Right renal pelvis (tissue), 4 donors: ENCODE measurements at places on chromosomes 1 and 21.

GRCh38 chr1:21955501-21956281, 18.6 kb upstream of the HSPG2 start:
- no peak for DNase-seq

DNA sequence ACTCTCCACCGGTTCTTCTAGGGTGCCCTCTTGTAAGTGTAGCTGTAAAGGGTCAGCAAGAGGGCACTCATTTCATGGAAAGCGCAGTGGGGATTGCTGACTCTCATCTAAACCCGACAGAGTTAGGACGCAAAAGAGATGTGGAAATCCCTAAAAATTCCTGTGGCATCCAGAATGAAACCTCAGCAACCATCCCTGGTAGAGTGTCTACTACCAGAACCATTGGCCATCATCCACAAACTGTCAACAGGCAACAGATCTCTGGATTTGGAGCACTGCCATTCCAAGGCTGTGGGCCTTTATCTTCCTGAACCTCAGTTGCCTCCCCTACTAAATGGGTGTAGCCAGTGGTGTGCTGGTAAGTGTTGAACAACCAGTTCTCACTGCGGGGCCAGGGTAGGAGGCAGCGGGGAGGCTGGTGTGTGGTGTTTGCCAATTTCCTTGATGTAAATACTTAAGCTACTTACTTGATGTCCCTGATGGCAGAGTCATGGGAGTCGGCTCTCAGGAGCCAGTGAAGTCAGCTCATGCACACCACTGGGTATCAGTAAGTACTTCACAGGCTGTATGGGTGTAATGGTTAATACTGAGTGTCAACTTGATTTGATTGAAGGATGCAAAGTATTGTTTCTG, 195.8 kb downstream of the KAZN start:
- DNase-seq, result no peak

DNA sequence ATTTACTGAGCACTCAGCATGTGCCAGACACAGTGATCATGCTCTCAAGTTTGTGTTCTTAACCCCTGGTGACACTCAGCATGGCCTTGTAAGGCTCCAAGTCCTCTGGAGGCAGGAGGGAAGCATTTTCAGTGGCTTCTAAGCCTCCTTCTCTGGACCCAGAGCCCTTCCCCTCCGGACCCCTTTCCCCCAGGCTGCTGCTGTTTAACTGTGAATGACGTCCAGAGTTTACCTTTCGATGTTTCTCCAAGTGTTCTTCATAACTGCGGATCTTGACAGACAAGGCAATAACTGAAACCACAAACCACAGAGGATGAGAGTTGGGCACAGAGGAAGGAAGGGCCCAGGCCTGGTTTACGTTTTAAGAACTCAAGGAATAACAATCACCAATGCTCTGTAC, 6.5 kb downstream of the MRPS15 start:
- DNase-seq, result no peak

GRCh38 chr1:57411262-57411661, 12.6 kb downstream of the DAB1 start:
- DNase-seq, result no peak

DNA sequence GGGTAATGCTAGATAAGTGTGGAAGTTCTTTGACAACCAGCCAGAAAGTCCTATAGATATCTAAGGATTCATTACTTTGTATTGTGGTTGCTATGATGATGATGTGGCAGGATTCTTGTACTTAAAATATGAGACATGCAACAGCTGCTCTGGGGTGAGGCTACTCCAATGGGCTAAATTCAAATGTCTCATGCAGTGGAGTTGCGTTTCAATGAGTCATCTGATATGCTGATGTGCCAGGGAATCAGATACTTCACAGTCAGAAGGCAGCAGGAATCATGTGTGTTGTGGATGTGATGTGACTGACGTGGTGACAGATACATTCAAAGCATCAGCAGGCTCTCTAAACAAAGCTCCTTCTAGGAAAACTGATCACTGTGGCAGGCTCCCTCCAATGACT, 66.5 kb downstream of the TSEN15 start:
- peak; percentile 10 for DNase-seq

GRCh38 chr1:26278303-26278702, 1.6 kb upstream of the SH3BGRL3 start:
- DNase-seq, result no peak

GRCh38 chr1:84481317-84481716, 2.3 kb downstream of the RPF1 start:
- no peak for DNase-seq
